ENCODE measurements at places on chromosomes 1 and 21.

DNA sequence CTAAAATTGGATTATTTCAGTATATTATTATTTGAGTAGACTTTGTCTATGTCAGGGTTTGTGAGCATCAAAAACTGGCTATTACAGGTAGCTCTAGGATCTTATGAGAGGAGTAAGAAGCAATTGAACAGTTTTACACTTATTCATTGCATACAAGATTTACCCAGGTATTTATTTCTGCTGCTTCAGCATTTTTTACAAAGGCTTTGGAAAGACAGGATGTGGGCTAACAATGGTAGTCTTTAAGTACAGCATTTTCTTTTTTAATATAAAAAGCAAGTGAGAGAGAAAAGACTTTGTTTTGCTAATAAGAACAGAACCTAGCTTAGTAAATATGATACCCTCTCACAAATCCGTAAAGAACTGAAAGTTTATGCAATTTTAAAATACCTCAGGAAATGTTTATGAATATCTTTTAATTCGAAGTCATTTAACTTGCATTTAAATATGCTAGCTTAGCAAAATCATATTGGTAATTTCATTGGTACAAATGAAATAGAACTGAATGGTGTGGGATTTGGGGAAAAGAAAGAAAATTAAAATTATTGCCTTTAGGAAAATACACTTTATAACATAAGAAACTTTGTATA, 32.1 kb upstream of the RGS18 start:
- DNase-seq: no peak

DNA sequence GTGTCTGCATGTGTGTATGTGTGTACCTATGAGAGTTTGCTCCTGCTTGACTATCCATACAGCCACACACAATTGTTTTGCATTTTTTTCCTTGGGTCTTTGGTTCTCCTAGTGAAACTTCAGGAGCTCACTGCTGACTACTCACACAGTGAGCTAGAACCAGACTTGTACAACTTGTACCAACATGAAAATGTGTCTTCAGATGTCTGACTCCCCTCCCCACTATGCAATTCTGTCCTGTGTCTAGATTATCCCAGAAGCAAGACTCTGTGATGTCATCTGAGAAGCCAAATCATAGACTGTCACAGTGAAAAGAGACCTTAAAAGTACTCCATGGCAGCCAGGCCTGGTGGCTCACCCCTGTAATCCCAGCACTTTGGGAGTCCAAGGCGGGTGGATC, 49.7 kb downstream of the ELAVL4 start:
- DNase-seq: no peak

DNA sequence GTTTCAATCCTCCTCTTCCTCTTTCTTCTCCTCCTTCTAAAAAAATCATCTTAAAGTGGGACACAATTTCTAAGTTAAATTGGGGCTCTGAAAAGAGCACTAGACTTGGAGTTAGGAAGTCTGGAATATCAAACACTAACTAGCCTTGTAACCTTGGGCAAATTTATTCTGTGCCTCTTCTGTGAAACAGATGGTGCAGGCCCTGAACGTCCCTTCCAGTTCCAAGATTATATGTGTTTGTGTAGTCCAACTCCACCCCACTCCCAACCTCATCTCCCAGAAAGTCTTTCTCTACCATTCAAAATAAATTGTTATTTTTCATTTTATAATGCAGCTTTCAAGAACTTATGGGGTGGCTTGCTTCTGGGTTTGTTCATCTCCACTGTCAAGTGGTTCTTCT, 630.0 kb downstream of the LMO4 start:
- no peak for DNase-seq

DNA sequence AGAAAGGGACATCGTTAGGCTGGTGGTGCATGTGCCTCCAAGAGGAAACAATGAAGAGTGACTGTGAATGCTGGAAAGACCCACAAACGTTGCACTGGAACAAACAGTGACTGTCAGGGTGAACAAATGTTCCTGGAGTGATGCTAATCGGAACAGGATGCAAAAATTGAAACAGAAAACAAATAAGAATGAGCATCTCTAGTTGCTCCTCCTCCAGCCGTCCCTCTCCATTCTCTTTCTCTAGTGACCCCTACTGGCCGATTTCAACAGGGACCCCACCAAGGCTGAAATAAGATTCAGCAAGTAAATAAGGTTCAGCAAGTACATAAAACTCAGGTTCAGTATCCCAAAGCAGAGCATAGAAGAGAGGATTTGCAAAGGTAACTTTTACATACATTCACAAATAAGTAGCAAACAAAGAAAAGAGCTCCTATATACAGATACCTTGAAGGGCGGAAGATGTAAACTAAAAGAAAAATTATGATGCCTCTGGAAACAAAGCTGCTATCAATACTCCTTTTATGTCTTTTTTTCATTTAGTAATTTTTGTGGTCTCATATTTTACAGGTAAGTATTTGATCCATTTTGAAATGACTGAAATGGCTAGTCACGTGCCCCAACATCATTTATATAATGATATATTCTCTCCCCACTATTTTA, 836.1 kb upstream of the ADAMTS5 start:
- DNase-seq: peak; percentile 11

- DNase-seq: no peak
Measured at GRCh38 chr1:30727824-30728223, 4.4 kb upstream of the MATN1 start.

- DNase-seq: no peak
Measured at GRCh38 chr1:236850077-236850979, 55.2 kb downstream of the MTR start.

DNA sequence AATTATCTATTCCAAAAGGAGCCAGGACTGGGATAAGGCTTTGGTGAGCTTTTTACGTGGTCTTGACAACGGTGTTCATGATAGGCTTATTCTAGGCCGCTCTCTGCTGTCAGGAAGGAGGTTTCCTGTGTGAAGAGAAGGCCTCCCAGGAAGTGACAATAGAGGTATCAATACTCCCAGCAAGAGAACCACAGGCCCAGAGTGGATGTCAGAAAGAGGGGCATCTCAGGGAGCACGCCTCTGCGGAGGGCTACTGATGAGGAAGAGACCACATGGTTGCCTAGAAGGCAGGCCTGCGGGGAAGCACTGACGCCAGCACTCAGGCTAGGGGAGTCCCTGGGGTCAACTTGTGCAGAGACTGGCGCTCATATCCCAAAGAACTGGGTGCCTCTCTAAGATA, 60.4 kb downstream of the ITPKB start:
- no peak for DNase-seq

GRCh38 chr1:105294838-105295237, 1545.1 kb downstream of the AMY1C start:
- DNase-seq: no peak

GRCh38 chr1:30305519-30305918, 417.9 kb downstream of the MATN1 start:
- no peak for DNase-seq

GRCh38 chr1:54883349-54884102, 3.5 kb downstream of the DHCR24 start:
- no peak for DNase-seq

DNA sequence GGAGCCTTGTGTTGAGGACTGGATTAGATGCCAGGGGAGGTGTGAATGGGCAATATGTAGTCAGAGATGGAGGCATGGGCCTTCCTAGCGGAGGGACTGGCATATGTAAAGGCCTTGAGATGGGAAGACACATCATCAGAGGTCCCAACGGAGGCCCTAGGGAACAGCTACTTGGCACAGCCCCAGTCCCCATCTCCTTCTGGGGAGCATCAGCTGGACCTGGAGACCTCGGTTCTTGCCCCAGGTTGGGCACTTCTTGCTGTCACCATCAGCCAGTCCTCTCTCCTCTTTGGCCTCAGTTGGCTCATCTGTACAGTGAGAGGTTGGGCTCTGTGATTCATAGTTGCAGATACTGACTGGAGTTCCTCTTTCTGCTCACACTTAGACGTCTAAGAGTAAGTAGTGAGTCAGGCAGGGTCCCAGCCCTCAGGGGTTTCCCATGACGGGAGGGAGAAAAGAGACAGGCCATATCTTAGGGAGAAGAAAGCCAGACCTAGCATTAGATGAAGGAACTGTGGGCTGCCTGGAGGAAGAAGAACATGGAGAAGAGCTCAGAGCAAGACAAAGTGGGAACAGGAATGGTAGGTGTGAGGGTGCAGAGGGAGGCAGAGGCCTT, 3.4 kb upstream of the MARCKSL1 start:
- DNase-seq: no peak

DNA sequence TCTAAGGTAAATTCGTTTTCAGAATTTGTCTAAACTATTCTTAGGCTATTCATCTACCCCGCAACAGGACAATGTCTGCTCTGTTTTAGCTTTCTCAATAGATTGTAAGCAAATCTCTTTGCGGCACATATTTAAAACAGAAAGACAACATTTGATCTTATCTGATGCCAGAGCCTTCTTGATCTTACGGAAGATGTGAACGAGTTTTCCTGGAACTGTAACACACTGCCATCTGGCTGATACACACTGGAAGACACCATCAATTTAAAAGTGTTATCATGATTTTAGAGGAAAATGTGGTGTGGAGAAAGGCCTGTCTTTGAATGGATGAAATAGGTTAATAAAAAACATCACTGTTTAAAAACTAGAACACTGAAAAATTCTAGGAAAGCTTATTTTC, 36.1 kb downstream of the COA6 start:
- no peak for DNase-seq

GRCh38 chr1:44361478-44361877, 6.4 kb upstream of the ERI3 start:
- no peak for DNase-seq

DNA sequence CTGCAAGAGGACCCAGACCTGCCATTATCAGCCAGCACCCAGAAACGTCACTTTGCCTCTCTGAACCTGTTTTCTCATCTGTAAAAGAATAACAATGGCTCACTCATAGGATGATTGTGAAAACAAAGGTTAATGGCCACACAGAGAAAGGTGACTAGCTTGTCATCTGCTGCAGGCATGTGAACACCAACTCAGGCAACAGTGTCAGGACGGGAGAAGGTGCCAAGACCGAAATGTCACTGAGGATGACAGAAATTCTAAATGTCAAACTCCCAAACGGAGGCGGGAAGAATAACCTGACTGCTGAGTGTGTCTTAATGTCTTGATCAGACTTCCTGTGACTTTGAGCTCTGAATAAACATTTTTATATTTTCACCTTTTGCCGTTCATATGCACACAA, 10.3 kb downstream of the PADI4 start:
- no peak for DNase-seq

DNA sequence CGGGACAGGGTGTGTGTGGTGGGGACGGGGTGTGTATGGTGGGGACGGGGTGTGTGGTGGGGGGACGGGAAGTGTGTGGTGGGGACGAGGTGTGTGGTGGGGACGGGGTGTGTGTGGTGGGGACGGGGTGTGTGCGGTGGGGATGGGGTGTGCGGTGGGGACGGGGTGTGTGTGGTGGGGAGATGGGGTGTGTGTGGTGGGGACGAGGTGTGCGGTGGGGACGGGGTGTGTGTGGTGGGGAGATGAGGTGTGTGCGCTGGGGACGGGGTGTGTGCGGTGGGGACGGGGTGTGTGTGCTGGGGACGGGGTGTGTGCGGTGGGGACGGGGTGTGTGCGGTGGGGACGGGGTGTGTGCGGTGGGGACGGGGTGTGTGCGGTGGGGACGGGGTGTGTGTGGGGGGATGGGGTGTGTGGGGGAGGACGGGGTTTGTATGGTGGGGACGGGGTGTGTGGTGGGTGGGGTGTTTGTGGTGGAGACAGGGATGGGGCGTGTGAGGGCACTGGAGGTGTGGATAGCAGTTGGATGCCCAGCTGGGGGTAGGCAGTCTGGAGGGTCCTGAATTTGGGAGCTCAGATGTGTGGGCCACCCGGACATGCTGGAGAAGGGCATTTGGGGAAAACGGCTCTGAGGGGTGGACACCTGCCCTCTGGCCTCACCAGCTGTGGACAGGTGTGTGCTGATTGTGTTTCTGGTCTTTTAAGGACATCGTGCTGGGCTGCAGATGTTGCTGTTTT, 16.9 kb downstream of the IBA57 start:
- DNase-seq: no peak

DNA sequence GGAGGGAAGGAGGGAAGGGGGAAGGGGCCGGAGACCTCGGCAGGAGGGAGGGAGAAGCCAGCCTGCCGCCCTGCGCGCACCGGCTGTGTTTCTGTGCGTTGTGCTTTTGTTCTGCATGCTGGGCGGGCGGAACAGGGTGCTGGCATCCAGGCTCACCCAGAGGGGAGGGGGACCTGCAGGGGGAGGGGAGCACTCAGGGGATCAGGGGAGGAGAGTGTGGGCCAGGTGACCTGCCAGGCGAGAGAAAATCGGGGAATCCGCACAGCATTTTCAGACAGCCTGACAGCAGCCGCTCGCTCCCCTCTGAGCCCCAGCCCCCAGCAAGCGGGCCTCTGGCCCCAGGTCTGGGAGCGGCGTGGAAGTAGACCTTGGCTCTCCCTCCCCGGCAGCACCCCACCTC, 54.7 kb downstream of the RIPK4 start:
- no peak for DNase-seq

GRCh38 chr1:11129649-11130390, 30.2 kb upstream of the EXOSC10 start:
- DNase-seq: no peak

- DNase-seq: no peak
Measured at GRCh38 chr1:119646521-119647227, 1.4 kb downstream of the ZNF697 start.

DNA sequence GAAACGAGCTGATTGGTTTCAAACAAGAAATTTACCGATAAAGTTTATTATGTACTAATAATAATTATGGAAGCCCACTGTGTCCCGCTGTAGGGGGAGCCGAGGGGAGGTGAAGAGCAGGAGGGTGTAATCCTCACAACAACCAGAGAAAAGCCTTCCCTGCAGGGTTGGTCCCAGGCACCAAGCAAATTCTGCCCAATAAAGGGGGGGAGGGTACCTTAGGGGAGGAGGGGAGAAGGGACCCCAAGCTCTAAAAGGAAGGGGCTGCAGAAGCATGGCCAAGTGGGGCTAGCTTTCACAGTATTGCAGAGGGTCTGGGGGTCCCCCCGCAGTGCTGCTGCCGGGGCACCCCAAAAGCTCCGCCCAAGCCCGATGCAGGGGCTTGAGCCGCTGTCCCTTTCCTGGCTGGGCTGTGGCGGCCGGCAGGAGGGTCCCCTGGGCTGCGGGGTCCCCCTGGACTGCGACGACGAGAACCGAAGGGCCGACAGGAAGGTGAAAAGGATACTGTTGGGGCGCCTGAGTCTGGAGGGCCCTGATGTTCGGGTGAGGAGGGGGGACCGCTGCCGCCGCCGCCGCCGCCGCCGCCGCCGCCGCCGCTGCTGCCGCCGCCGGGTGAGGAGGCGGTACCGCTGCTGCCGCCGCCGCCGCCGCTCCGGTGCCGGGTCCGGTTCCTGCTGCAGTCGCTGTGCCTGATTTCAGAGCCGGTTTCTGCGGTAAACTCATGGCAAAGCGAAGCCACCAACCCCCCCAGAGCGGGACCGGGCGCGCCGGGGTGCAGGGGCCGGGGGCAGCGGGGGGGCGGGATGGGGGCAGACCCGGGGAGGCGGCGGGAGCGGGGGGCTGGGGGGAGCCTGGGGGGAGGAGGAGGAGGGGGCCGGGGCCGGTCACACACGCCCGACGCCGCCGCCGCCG, 771 bp downstream of the EIF4G3 start:
- DNase-seq: peak; percentile 15

DNA sequence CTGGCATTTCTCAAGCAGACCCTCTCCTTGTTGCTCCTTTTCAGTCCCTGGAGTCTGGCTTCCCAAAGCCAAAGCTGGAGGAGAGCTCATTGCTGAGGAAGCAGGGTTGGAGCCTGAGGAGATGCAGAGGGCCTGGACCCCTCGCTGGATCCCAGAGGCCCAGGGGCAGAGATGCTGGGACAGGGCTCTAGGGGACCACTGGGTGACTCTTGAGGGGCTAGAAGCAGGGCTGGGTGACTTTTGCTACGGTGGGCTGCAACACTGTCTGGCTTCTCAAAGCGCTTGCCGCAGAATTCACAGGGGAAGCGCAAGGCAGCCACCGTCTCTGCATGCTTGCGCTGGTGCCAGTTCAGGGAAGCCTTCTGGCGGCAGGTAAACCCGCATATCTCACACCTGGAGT, 8.8 kb downstream of the ZNF692 start:
- no peak for DNase-seq
